ENCODE measurements at places on chromosomes 13 and 19.
A peak's percentile ranks its signal among the peaks of the same experiment; 100 is the strongest.

DNA sequence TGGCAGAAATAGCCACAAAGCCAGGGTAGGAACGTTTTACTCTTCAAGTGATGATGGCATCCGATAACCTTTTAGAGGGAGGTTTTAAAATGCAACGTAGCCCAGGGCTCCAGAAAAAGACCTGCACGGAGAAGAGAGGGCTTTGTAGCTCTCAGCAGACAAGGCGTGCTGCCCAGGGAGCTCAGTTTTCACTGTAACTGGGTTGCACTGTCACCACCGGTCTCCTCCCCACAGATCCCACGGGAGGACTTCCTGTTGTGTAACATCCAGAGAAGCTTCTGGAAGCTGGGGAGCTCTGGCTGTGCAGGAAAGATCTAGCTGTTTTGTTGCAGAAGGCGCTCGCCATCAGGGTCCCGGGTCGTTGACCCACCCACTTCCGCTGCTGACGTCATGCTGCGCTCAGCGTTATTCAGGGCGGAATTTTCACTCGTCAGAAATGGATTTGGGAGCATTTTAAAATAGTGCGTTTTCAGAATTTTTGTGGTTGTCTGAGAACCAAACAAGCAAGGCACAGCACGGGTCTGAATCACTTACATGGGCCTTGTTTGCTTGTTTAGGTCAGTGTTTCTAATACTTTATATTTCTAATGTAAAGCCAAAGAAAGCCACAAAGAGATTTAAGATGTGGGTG, 50.8 kb downstream of the ATP11A start:
- DNase-seq: no peak

- no peak for DNase-seq
Measured at GRCh38 chr13:82010780-82011179, 1669.9 kb upstream of the SPRY2 start.

GRCh38 chr19:13057147-13057572, 45.5 kb downstream of the LYL1 start:
- DNase-seq: no peak

- DNase-seq: no peak
Measured at GRCh38 chr19:5913739-5914357, at the start of gene CAPS. CAPS (plus strand) TSS chr19:5914254; CDS start chr19:5914407, 153 bp downstream.

DNA sequence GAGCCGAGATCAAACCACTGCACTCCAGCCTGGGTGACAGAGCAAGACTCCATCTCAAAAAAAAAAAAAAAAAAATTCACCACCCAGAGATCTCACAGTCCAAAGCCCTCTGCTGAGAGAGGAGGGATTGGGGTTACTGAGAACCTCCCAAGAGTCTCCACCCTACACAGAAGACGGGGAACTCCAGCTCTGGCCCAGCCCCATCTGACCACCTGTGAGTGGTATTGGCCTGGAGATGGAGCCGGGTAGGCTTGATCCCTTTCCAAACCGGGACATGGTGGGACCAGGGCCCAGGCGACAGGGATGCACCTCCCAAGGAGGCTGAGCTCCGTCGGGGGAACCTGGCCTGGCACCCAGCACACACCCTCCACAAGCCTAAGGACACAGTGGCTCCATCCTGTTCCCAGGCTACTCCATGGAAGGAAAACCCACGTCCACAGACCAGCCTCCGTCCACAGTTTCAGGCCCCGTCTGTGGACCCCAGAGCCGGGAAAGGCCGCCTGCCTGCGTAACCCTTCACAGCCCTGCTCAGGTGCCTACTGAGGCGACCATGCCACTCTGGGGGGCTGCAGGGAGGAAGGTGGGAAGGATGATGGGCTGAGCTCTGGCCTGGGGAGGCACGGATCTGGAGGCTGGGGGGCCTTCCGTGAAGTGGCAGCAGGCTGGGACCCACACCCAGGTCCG, 1.8 kb downstream of the TMEM259 start:
- no peak for DNase-seq

DNA sequence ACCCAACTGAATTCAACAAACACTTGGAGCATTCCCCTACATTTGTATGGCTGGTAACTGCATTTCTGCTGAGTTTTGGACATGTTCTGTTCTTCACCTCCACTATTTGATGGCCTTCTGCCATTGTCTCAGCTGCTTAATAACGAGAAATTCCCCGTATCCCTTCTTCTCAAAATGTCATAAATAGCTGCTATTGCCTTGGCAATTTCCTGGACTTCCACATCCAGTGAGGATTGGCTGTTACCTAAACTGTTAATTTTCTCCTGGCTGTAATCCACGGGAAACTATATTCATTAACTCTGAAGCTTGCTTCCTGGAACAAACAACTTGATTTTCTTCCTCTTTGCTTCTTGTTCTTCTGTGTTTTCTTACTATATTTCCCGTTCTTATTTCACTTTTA, 69.5 kb upstream of the TDRD3 start:
- DNase-seq: no peak

GRCh38 chr13:98994896-98995295, 17.0 kb upstream of the DOCK9 start:
- no peak for DNase-seq

- DNase-seq: no peak
Measured at GRCh38 chr13:20080377-20081164, 80.3 kb downstream of the GJA3 start.

DNA sequence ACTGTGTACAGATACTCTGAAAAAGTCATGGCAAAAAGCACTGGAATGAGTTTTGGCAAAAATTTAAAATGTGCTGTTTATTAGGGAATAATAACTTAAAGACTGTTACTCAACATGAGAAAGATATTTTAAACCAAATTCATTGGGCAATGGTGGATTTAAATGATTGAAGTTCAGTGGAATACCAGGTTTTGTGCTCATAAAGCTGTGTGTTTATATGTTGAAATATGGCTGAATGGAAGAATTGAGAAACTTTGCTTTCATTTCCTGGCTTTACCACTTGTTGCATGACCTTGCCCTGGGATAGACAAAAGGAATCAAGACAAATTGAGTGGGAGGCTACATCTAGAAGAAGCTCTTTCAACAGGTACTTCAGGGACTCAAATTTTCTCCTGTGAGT, 246.4 kb downstream of the GPC5 start:
- DNase-seq: no peak

DNA sequence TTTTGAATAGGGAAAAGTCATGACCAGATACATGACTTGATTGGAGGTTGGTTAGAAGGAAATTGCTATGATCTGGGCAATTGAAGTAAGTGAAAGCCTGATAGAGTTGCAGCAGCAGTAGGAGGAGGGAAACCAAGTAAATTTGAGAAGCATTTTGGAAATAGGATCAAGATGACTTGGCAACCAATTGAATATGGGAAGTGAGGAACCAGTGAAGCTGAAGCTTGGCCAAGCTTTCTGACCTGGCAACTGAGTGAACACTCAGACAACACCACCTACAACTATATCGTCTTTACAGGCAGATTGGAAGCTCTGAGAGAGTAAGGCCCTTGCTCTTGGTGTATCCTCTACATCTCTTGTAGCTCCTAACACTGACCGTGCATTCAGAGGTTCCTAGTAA, 16.2 kb upstream of the KATNAL1 start:
- DNase-seq: no peak

GRCh38 chr19:37079238-37079637, 1.0 kb downstream of the ZNF420 start:
- DNase-seq: no peak

DNA sequence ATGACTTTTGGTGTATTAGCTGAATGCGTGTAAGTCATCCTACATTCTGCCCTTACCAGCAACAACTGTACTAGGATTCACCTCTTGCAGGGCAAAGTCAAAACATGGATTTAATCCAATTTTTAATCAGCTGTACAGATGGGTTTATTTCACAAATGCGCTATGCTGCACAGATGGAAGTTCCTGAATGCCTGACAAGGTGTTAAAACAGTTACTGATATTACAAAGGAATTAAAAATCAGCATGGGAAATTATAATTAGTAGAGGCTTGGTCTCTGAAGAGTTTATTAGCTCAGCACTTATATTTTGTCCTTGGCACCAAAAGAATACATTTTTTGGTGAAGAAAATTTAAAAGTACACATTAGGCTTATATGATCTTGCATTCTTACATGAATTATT, 448.9 kb downstream of the PCDH9 start:
- no peak for DNase-seq

GRCh38 chr13:60679131-60679530, 282.1 kb downstream of the TDRD3 start:
- no peak for DNase-seq

DNA sequence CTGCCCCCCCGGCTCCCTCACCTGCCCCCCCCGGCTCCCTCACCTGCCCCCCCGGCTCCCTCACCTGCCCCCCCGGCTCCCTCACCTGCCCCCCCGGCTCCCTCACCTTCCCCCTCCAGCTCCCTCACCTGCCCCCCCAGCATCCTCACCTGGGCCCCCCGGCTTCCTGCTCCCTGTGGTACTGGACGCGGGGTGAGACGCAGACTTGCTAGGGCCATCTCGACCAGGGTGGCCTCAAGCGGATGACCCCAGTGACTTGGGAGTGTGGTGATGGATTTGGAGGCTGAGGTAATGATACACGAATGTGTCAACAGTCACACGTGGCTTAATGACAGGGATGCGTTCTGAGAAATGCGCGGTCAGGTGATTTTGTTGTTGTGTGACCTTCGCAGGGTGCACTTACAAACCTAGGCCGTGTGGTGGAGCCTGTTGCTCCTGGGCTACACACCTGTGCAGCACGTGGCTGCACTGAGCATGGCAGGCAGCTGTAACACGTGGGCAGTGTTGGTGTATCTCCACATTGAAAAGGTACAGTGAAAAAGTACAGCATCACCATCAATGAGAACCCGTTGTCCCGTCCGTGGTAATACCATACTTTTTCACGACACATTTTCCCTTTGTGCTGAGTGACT, 197.8 kb downstream of the TEX29 start:
- DNase-seq: no peak

GRCh38 chr19:8342316-8342683, 762 bp downstream of the KANK3 start:
- no peak for DNase-seq

- no peak for DNase-seq
Measured at GRCh38 chr19:21147540-21147939, 5.7 kb downstream of the ZNF431 start.

DNA sequence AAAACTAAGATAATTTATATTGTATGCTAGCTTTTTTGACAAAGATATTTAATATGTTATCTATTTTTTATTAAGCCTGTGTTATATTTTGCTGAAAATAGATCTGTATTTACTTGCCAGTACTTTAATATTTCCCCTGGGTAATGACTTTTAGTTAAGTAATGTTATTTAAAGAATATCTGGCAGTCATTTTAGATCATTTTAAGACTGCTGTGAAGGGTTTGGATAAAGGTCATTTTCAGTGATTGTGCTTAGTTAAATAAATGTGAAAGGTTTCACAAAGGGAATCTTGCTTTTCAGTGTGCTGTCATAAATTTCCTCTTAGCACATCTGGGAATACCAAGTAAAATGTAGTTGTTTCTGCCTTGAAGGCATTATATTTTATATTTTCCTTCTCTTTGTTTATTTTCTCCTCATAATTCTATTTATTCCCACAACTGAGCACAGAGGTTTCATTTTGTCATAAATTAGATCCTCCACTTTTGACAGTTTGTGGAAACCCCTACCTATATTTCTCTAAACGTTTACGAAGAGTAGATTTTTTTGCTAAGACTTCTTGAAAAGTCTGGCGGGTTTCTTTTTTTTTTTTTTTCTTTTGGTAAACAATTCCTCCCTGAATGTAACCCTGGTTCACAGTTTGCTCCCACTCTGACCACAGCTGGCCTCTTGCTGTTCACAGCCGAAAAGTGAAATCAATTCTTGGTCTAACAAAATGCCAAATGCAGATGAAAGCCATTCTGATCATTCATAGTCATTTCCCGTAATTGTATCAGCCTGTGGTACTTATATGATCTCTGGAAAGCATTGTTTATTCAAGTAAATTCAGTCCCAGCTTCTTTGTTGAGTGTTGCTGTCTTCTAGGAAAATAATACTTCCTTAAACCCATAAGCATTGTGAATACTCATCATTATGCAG, 87.8 kb downstream of the MAB21L1 start:
- no peak for DNase-seq

- DNase-seq: no peak
Measured at GRCh38 chr19:9381361-9381785, 18.6 kb downstream of the ZNF177 start.

GRCh38 chr19:30848636-30849425, 476.6 kb downstream of the ZNF536 start:
- DNase-seq: no peak

GRCh38 chr19:29940971-29941585, 961 bp upstream of the URI1 start:
- DNase-seq: no peak

DNA sequence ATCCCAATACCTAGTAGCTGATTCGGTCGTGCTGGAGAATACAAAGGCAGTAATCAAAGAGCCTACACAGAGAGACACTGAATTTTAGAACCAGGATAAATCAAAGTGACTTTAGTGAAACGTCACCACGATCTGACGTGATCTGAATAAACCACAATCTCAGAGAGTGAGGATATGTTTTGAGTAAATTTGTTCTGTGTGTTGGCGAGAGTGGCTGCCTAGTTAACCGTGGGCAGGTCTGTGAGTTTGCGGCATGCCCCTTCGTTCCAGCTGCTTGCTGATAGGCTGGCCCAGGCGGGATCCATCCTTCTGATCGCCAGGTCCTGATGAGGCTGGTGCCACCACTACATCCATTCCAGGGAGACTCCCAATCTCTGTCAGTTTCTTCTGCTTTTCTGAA, 40.4 kb downstream of the LRCH1 start:
- peak; percentile 29 for DNase-seq

- DNase-seq: no peak
Measured at GRCh38 chr13:77325371-77325980, 1.4 kb downstream of the MYCBP2 start.

GRCh38 chr13:87536899-87537298, 134.3 kb upstream of the SLITRK5 start:
- no peak for DNase-seq

DNA sequence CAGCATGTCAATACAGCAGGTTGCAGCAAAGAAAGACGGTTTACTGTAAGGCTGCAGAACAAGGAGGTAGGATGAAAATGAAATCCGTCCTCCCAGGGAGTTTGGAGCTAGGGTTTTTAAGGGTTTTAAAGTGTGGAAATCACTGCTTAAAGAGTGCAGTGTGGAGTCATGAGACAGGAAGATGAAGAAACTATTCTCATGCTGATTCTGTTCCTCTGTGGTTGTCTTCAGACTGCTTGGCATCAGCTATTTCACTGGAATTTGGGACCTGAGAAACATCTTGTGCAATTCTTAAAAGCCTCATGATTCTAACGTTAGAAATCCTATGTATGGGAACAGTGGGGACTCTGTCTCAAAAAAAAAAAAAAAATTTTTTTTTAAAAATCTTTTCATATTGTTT, 11.4 kb downstream of the ZNF331 start:
- no peak for DNase-seq
